ENCODE measurements at places on chromosomes 7 and 10.

GRCh38 chr7:38673795-38674194 lies 42.6 kb upstream of the AMPH start:
- DNase-seq: no peak

GRCh38 chr7:81584667-81585066 lies 185.2 kb downstream of the HGF start:
- DNase-seq: no peak

- no peak for DNase-seq
These were observed 155.0 kb upstream of the CHST15 start for GRCh38 chr10:124248056-124249045.

DNA sequence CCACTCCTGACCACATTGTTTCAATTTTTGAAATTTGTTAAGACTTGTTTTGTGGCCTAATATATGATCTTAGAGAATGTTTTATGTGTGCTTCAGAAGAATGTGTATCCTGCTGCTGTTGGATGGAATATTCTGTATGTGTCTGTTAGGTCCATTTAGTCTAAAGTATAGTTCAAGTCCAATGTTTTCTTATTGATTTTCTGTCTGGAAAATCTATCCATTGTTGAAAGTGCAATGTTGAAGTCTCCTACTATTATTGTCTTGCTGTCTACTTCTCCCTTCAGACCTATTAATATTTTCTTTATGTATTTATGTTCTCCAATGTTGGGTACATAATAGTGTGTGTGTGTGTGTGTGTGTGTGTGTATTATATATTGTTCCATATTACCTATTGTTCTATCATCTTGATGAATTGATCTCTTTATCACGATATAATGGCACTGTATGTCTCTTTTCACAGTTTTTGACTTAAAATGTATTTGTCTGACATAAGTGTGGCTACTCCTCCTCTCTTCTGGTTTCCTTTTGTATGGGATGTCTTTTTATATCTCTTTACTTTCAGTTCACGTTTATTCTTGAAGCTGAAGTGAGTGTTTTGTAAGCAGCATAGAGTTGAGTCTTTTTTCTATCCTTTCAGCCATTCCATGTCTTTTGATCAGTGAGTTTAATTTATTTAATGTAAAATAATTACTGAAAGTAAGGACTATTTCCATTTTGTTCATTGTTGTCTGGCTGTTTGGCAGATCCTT lies 61.3 kb downstream of the AKR1D1 start:
- DNase-seq: no peak

GRCh38 chr7:23434147-23434917 lies 36.0 kb downstream of the IGF2BP3 start:
- DNase-seq: no peak

DNA sequence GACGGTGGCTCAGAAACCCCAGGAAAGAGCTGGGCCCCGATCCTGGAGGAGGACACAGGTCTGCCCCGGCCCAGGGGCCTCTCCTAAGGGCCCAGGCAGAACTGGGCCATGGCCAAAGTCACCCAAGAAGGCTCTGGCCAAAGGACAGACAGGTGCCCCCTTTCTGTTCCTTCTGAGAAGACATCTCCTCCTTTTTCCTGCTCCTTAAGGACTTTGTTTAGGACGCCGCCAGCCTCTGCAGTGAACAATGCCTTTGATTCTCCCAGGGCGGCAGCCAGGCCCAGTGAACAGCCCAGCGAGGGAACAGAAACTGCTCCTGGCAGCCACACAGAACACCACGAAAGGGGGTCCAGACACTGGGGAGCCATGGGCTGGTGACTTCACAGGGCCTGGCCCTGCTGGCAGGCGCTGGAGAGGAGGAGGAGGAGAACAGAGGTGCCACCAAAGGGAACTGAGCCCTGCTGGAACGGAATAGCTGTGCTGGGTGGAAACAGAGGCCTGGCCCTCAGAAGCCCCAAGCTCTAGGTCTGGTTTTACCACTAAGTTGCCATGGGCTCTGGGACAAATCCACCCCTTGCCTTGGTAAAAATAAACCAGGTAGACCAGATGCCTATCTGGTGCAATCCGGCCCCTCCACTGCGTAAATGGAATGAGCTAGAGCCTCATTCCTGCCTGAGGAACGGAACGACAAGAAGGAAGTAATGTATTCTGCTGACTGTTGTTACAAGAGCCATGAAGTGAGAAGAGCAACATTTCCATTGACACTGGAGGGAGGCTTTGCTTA lies 163.3 kb upstream of the RHEB start:
- no peak for DNase-seq

All from stimulated activated CD4-positive, alpha-beta T cell treated with anti-CD3 and anti-CD28 coated beads, Interleukin-15, amount 100 ng/mL, for 48 hours (primary cell).